ENCODE measurements at places on chromosomes 1 and 21.

- DNase-seq, result no peak
Observed at GRCh38 chr1:164792410-164793004, 233.5 kb downstream of the PBX1 start.

- no peak for DNase-seq
Observed at GRCh38 chr1:212607206-212607912, 1.2 kb upstream of the ATF3 start.

DNA sequence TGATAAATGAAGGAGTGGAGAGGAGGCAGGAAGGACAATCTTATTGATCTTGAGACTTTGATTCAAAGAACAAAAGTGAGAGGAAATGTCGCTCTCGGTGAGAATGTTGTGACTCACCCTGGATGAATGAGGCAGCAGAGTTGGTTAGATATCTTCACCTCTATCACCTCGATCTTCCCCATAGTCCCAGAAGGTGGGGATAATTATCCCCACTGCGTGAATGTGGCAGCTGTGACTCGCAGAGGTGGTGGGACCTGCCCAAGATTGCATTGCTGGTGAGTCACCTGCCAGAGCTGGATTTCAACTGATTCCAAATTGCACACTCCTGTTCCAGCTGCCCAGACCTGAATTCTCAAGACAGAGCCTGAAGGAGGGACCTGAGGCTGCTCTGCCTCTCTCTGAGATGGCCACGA is 105.0 kb downstream of the MATN1 start:
- DNase-seq, result peak; percentile 20

DNA sequence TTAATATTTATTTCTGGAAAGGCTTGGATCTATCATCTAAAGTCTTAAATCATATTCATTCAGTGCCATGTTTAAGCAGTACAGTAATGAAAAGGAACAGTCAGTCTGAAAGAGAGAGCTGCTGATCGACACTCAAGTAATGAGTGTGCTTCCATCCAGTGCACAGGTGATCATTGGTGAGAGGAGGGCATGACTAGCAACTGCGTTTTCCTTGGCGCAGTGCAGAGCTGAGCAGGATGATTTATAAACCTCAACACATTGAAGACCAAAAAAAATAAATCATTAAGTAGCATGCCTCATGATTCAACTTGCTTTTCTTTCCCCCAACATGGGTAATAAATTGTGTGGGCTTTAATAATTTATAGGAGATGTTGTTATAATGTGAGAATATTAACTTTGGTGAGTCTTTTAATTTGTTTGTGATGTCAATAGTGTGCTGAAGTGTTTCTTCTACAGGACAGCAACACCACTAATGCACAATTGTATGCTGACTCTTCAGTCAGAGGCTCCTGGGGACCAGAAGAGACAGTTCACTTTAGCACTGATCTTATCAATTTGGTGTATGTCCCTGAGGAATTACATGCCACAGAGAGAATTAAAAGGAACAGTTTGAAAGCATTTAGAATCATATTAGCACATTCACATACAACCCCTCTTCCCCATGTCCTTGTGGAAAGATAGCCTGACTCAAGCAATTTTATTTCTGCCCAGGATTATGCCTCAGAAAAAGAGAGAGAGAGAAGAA is 199.7 kb upstream of the ADGRL2 start:
- DNase-seq, result no peak

- DNase-seq, result no peak
Observed at GRCh38 chr1:67193704-67194103, 27.4 kb downstream of the IL23R start.

- DNase-seq, result no peak
Observed at GRCh38 chr1:212937034-212937433, 13.3 kb upstream of the VASH2 start.

DNA sequence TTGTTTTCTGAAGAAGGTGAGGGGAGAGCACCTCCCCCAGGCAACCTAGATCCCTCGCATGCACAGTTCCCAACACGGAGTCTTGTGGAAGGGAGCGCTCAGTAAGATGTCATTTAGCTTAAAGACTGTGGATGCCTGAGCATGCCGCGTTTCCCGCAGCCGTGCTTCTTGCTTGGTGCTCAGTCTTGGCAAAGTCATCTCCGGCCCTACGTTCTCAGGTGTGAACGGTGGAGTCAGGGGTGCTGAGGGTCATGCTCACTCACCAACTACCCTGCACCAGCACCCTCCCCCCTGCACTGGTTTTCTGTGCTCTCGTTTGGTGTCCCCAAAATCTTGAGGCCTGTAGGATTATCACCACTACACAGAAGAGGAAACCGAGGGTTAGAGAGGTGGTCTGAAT is 202.1 kb downstream of the RHOU start:
- no peak for DNase-seq

- DNase-seq, result no peak
Observed at GRCh38 chr1:46289976-46290375, 13.4 kb downstream of the LRRC41 start.

DNA sequence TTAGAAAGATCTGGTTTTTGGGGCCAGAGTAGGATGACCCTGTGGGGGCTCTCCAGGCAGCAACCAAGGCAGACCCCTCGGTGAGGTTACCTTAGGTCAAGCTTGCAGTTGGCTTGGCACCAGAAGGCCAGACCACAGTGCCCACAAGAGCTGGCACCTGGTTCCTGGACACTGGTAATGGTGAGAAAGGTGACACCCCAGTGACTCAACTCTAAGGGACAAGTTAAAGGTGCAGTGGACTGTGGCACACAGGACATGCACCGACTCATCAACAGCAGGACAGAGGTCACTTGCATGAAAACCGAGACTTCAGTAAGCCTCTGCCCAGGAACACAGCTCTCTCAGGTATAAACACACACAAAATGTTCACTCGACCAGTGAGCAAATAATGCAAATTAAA is 6.7 kb downstream of the LRRC38 start:
- no peak for DNase-seq

DNA sequence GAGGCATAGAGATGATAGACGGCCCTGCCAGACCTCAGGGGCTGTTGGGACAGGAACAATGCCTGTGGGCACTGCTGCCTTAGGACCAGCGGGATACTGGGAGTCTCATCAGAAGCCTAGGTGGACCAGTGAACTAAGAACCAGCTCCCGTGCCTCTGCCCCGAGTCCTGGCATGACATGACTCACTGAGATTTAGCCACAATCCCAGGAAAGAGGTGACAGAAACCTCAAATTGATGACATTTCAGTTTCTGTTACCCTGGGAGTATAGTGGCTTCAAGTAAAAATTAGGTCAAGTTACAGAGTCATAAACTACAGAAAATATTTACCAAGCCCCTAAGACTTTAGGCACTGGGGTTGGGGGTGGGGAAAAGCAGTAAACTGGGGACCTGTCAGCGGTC is 74.6 kb upstream of the GADD45A start:
- no peak for DNase-seq

- DNase-seq, result peak; percentile 98
Observed at GRCh38 chr1:206784471-206784903, 12.2 kb upstream of the IL10 start.

DNA sequence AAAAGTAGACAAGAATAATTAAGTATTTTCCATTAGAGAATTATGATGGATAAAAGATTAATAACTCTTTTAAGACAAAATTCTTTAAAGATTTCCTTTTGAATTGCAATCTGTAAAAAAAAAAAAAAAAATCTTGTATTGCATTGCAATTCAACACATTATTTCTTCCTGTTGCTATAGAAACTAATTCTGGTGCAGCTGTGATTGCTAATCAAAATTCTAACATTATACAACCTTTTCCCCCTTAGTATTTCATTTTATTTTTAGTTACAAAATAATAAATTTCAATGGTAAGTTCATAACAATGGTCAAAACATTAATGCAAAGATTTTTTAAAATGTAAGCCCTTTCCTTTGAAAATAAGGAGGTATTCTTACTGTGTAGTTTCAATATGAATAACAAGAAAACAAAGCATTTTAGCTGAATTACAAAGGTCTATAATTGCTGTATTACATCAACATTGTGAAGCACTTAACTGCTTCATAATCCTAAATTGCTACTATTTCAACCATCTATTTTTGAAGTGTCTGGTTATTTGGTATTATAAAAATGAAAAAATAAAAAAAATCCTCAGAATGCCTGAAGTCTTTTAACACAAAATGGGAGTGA is 135.0 kb downstream of the SYT14 start:
- no peak for DNase-seq

DNA sequence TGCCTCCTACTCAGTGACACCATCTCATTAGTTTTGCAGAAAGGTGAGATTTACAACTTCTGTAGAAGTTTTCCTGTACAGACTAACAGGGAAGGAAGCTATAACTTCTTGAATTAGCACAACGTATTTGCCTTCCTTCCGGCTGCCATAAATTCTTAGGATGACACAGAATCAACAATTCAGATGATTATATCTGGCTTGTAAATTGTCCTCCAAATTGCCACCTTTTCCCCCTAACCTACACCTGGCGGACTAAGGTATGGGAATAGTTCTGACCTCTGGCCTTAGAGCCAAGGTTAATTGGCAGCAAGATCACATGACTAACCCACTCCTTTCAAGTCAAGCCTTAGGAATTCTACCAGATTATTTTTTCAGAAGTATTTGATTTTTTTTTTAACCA is 284.3 kb downstream of the LMO4 start:
- no peak for DNase-seq

GRCh38 chr1:77584884-77585283 is 97.6 kb downstream of the ZZZ3 start:
- DNase-seq, result no peak

All from activated naive CD4-positive, alpha-beta T cell treated with anti-CD3 and anti-CD28 coated beads for 36 hours (primary cell).